Activated naive CD4-positive, alpha-beta T cell (primary cell): ENCODE measurements at places on chromosomes 3 and 15.

DNA sequence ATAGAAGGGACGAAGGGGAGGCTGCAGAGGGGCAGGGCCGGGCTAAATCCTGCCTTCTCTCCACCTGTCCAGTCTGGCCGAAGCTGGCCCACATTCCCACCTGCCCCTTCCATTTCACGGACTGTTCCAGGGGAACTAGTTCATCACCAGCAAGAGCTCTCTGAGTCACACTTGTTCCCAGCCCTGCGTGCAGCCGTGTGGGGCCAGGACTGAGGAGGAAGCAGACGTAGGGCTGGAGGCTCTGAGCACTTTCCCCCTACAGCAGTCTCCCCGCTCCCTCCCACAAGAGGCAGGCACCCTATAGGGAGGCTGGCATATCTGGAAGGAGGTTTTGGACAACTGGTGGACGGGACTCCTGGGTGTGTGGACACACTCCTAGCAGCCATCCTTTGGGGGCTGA is 3.0 kb downstream of the ITIH4 start:
- DNase-seq, result no peak

- DNase-seq, result no peak
Measured at GRCh38 chr3:45412763-45413162, 24.4 kb downstream of the LARS2 start.

GRCh38 chr15:85497172-85497569 is 116.8 kb downstream of the AKAP13 start:
- DNase-seq, result no peak

- no peak for DNase-seq
Measured at GRCh38 chr3:152517502-152517901, 248.8 kb downstream of the MBNL1 start.

DNA sequence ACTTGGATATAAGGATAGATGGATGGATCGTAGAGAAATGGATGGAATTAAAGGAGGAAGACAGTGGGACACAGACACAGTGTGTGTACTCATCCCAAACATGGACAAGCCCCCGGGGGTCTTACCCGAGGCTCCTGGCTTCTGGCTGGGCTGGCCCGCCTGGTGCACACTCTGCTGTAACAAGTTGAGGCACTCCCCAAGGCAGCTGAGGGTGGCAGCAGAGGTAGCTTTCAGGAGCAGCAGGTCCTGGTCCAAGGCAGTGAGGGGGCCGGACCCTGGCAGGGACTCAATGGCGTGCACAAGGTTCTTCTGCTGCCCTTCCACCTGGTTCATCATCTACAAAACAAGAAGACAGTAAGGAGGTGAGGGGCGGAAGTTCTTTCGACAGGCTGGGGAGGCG is 215.1 kb downstream of the STT3B start:
- DNase-seq, result no peak

DNA sequence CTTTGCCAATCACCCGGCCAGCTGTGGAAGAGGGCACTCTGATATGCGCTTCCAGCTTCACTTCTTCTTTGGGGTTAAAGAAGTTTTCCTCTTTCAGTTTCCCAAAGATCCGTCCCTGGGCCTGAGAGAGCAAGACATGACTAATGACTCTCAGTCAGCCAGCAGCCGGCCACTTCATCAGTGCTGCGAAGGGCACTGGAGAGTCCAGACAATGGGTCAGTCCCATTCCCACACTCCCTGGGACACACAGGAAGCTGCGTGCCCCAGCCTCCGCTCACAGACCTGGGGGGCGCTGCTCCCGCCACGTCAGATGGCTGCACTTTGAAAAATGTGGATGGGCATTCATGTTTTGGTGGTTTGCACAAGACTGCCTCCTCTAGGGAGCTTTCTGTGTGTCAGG is 63.3 kb downstream of the SENP2 start:
- DNase-seq, result no peak

DNA sequence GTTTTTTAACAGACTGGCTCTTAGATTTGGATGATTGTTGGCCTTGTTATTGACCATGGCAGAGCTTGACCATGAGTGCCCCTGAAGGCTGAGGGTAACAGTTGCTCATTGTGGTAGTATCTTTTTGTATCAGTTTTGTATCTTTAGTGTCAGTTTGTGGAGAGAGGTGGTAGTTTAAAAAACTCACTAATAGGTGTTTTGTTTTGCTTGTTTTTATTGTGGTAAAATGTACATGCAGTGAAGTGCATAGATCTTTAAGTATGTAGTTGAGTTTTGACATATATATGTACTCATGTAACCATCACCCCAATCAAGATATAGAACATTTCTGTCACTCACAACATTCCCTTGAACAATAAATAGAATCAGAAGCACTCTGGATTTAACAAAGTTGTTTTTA is 9.8 kb downstream of the GMPS start:
- DNase-seq, result no peak

DNA sequence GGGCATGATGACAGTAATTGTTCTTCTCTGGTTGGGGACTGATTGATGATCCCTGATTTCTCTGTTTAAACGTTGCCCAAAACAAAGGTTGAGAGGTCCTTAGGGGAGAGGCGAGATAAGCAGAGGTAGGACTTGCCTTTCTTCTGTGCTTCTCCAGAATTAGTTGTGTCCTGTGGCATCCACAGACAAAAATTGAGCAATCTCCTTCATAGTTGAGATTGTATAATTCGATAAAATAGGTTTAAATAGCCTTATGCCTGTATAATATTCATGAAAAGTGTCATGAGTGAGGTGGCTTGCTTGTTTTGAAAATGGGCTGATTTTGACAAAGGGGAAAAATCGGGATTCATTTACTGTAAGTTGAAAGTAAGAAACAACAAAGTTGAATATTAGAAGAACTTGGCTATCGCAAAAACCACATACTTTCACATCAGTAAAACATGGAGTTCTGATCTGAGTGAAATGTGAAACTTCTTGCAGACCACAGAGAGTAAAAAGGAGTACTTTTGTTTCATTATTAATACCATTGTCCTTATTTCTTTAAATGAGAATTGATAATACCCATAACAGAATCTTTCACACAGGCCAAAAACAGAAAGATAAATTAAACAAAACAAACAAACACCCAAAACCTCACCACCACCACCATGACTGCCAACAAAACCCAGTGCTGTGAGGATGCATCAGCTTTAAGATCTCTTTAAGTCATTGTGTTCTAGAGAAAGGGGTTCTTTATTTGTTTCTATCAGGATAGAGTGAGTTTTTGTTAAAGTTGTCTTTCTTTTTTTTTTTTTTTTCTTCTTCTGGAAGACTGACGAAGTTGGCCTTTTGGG is 155.7 kb downstream of the LPP start:
- DNase-seq, result no peak

- DNase-seq, result no peak
Measured at GRCh38 chr15:90037511-90037860, 36.4 kb downstream of the ZNF710 start.

DNA sequence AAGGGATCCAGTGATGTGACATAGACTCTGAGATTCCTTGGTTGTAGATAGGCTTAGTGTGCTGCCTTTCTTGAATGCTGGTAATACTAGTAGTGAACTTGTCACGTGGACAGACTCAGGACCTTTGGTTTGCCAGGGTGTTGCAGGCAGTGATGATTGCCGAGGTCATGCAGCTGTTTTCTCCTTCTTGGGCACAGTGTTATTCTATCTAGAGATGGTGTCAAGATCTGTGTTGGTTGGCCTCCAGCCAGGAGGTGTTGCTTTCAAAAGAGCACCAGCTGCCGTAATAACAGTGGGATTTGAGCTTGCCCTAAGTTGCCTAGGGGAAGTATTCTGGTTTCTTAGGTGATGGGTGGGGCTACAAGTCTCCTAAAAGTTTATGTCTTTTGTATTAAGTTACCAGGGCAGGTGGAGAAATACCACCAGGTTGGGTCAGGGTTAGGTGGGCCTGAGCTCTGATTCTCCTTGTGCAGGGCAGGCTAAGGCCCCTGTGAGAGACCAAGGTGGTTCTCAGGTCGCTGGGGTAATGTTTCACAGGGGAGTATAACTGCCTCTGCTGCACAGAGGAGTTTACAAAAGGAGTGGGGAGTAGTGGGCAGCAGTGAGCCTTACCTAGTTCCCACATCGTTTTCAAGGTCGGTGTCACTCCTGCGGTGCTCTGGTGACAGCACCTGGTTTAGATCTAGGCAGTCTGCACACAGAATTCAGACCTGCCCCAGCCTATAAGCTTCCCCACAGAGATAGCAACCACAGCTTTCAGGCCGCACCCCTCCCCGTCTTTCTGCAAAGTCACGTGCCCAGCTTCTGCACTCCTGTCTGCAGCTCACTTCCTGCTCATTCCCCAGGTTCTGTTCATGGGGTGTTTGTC is 350.3 kb downstream of the DOCK3 start:
- peak; percentile 11 for DNase-seq

GRCh38 chr3:36964817-36965216 is 20.0 kb upstream of the TRANK1 start:
- no peak for DNase-seq

GRCh38 chr15:50707878-50708427 is 21.4 kb upstream of the TRPM7 start:
- no peak for DNase-seq

DNA sequence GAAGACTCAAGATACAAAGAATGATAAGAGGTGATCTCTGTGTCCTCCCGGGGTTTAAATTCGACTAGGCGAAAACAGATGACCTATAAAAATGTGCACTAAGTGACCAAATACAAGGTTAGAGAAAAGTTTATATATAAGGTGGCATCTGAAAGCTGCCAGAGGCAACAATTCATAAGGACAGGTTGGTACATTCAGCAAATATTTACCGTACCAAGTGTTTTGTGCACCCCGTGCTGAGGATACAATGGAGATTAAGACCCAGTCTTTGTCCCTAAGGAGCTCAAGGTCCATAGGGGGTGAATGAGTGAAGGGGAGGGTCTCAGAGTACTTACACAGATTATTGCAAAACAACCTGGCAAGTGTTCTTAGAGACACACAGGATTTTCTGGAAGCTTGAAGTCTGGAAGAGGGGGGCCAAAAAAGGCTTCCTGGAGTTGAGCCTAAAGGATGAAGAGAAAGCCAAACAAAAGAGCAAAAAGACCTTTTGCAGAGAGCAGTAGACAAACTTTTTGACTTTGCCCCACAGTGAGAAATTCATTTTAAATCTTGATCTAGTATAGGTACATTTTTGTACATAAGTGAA is 71.4 kb upstream of the LRIG1 start:
- DNase-seq, result no peak

DNA sequence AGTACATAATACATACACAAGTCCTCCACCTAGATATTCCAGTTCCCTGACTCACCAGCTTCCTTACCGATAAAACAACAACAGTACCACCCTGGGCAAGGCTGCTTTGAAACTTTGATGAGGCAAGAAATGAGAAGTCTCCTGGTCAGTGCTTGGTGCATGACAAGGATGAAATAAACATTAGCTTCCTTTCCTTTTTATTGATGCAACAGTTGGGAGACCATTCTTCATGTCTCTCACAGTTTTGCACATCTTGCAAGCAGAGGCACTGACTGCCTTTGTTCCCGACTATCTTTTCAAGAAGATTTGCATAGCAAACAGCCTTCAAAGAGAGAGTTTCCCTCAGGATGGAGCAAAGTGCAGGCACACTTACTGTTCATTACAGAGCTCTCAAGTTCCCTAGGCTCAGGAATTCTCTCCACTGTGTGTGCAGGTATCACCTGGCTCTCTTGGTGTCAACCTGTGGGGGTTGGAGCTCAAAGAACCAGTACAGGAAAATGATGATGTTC is 65.2 kb downstream of the MYLK start:
- DNase-seq, result no peak

DNA sequence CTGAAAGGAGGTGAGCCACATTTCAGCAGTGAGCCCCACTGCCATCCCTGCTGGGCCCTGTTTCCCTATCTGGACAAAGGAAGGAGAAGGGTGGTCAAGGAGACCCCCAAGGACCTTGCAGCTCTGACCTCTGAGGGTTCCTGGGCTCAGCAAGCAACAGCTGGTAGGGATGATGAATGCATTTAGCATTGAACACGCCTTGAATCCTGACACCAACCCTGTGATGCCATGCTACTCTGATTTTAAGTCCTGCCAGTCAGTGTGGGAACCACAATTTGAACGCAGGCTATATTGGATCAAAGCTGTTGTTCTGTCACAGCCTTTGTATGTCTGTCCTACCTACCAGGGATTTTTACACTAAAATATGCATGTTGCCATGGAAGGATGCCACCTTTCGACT is 6.5 kb downstream of the MPI start:
- no peak for DNase-seq

- DNase-seq, result no peak
Measured at GRCh38 chr3:48535578-48535977, 21.0 kb downstream of the PFKFB4 start.
